ENCODE measurements at places on chromosomes 5 and 9.
A peak's percentile ranks its signal among the peaks of the same experiment; 100 is the strongest.

- peak; percentile 54 for DNase-seq
Observed at GRCh38 chr9:35406183-35406959, 83.5 kb upstream of the RUSC2 start.

DNA sequence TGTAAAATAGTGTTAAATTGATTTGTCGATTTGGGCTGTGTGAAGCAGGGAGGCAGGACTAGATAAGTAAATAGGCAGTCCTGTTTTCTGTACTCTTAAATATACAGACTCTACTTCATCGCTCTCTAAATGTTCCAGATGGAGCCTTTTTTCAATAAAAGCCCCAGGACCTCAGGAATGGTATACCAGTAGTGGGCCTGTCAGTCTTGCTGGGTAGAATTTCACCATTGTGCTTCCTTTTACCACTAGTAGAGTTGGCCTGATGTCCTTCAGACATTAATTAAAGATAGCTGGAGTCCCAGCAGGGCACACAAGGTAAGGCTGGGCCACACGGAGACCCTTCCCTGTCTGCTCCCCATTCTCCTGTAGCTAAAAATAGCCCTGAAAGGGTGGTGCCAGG is 6.0 kb downstream of the SNX18 start:
- no peak for DNase-seq

DNA sequence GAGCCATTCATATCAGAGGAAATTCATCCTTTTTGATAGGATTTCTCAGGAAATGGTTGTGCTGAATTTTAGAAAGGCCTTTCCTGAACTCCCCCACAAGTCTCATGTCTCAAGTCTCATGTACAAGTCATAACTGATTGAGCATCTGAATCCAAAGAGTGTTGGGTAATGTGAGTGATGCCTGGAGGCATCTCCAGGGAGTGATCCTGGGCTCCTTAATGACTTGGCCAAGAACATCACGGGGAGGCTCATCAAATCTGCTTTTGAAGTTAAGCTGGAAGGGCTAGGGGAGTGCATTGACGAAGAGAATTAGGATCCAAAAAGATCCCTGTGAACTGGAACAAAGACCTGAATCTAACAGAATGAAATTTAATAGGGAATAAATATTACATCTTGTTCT is 79.2 kb downstream of the MAST4 start:
- peak; percentile 8 for DNase-seq

DNA sequence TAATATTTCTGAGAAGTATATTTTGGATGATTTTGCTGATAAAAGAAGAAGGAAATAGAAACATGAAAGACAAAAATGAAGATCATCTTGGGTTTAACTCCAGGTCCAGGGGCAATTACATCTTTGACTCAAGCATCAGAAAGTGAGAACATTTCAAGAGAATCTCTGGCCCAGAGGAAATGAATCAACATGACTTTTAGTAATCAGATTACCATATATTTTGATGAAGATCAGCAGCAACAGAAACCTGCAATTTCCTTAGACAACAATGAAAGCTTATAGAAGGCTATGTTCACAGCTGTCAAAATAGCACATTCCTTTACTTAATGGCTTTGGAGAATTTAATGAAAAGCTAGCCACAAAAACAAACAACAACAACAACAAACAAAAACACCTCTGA is 638.1 kb downstream of the EFNA5 start:
- peak; percentile 53 for DNase-seq
